Nephron progenitor cell (in vitro differentiated cells): ENCODE measurements at places on chromosomes 7 and 10.

DNA sequence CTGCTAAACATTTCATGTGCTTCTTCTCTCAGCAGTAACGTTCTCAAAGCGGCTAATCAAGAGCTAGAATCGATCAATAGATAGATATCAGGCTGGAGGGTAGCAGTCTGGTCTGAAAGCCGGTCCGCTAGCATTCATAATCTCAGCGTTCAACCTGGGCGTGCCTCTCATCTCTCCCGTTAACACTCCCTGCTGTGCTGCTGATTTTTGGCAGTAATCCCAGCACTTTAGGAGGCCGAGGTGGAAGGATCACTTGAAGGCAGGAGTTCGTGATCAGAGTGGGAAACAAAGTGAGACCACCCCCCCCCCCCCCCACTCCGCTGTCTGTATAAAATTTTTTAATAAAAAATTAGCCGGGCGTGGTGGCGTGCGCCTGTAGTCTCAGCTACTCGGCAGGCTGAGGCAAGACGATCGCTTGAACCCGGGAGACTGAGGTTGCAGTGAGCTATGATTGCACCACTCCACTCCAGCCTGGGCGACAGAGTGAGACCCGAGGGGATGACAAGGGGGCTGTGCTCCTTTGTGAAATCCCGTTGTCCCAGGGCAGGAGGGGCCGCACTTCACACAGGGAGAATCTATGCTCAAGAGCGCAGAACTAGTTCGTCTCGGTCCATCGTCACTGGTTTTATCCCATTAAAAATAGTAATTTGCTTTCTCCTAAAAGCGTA is 624 bp upstream of the CEP55 start:
- DNase-seq = no peak

GRCh38 chr10:128645486-128645885 is 519.3 kb upstream of the MKI67 start:
- DNase-seq = no peak

DNA sequence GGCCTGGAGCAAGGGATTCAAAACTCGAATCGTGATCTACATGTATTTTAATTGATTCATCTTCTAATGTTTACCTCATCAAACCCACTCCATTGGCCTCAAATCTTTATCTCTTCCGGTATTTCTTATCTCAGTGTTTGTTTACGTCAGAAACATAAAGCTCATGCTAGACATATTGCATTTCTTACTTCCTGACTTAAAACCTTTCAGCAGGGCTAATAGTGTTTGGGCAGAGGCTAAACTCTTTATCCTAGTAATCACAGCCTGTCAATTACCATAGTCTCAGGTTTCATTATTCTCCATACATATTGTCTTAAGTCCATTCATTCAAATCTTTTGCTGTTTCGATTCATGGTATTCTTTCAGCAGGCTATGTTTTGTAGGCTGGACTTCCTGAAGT is 81.3 kb upstream of the AGR3 start:
- DNase-seq = no peak

GRCh38 chr7:111931016-111931517 is 275.1 kb downstream of the DOCK4 start:
- DNase-seq = no peak

- no peak for DNase-seq
Measured at GRCh38 chr10:29202386-29202940, 86.4 kb upstream of the LYZL1 start.

GRCh38 chr7:25714013-25714412 is 438.0 kb upstream of the NFE2L3 start:
- DNase-seq = no peak

DNA sequence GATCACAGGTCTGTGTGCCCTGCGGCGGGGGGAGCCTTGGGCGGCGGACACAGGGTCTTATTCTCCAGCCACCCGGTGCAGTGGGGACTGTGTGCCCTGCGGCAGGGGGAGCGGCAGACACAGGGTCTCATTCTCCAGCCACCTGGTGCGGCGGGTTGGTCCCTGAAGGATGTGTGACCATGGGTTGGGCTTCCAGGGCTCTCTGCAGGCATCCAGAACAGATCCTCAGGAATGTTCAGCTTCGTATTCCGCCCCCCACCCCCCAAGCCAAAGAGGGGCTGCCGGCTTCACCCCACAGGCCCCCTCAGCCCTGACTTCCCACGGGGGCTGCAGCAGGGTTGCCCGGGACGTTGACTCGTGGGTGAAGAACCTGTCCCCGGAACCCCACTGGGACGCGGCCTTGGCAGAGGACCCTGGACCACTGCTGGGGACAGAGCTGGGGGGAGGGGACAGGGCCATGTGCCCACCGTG is 154.5 kb upstream of the PPP2R2D start:
- DNase-seq = no peak
